ENCODE measurements at places on chromosomes 1 and 21.
A peak's percentile ranks its signal among the peaks of the same experiment; 100 is the strongest.

GRCh38 chr1:41919764-41920397 is 1.2 kb upstream of the HIVEP3 start:
- peak; percentile 65 for DNase-seq
- no peak overlapping the region for H3K4me3 ChIP-seq
- no peak overlapping the region for H3K27ac ChIP-seq

- no peaks in the 10 kb centered on the region for H3K27me3 ChIP-seq
- no peak overlapping the region for H3K4me3 ChIP-seq
- H3K36me3 ChIP-seq, result peaks cover 4% of the 10 kb centered on the region
- no peaks in the 10 kb centered on the region for H3K4me1 ChIP-seq
- no peak for DNase-seq
These were observed 107.4 kb upstream of the KIAA1614 start for GRCh38 chr1:180805316-180805715.

- H3K4me1 ChIP-seq, result no peaks in the 10 kb centered on the region
- no peaks in the 10 kb centered on the region for H3K27me3 ChIP-seq
- no peak overlapping the region for H3K27ac ChIP-seq
- peaks cover 53% of the 10 kb centered on the region for H3K36me3 ChIP-seq
- no peak overlapping the region for H3K4me3 ChIP-seq
These were observed 16.1 kb downstream of the FH start for GRCh38 chr1:241503444-241503843.

GRCh38 chr1:66532798-66533783 is 862 bp upstream of the SGIP1 start:
- peaks cover 28% of the 10 kb centered on the region for H3K4me1 ChIP-seq
- peak overlapping the region; percentile 94 for H3K27ac ChIP-seq
- H3K4me3 ChIP-seq, result peak overlapping the region; percentile 36
- no peaks in the 10 kb centered on the region for H3K27me3 ChIP-seq
- peak; percentile 34 for DNase-seq

DNA sequence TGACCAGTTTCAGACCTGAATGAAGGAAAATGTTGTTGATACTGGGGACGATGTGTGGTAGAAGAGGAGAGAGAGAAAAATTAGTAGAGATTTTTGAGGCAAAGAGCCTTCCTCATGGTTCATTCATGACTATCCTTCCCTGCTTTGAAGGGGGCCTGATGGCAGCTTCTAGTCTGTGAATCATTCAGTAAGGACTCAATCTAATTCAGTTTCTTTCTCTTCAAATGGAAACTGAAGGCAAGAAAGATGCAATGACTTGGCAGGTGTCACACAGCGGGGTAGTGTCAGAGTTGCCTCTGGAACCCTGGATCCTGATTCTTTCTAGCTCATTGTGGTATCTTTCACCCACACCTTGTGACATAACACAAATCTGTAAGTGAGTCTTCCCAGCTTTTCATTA is 14.9 kb upstream of the CD5L start:
- no peak overlapping the region for H3K27ac ChIP-seq
- no peaks in the 10 kb centered on the region for H3K36me3 ChIP-seq
- no peaks in the 10 kb centered on the region for H3K27me3 ChIP-seq
- DNase-seq, result no peak
- H3K4me3 ChIP-seq, result no peak overlapping the region
- H3K4me1 ChIP-seq, result no peaks in the 10 kb centered on the region

GRCh38 chr1:41902159-41902577 is 16.6 kb downstream of the HIVEP3 start:
- no peak for DNase-seq
- H3K27ac ChIP-seq, result no peak overlapping the region
- no peaks in the 10 kb centered on the region for H3K4me1 ChIP-seq
- no peak overlapping the region for H3K4me3 ChIP-seq
- no peaks in the 10 kb centered on the region for H3K27me3 ChIP-seq

GRCh38 chr1:211738096-211738690 is 62.8 kb upstream of the NEK2 start:
- no peaks in the 10 kb centered on the region for H3K36me3 ChIP-seq
- no peak for DNase-seq
- peaks cover 34% of the 10 kb centered on the region for H3K4me1 ChIP-seq
- no peaks in the 10 kb centered on the region for H3K27me3 ChIP-seq
- H3K4me3 ChIP-seq, result no peak overlapping the region
- H3K27ac ChIP-seq, result no peak overlapping the region

DNA sequence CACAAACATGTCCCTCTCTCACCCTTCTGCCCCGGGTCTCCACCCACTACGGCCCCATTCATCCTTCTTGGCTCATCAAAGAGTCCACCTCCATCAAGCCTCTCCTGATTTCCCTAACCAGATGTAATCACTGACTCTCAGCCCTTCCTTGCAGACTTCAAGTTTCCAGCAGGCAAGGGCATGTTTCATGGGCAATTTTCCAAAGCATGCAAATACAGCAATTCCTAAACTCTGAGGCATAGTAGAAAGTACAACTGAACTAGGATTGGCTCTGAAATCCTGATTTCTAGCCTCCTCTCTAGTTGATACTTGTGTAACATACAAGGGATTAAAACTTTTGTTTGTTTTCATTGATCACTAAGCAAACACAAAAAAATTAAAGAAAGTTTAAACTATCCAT is 109.1 kb upstream of the GADD45A start:
- H3K4me3 ChIP-seq, result no peak overlapping the region
- peaks cover 2% of the 10 kb centered on the region for H3K4me1 ChIP-seq
- no peaks in the 10 kb centered on the region for H3K36me3 ChIP-seq
- DNase-seq, result no peak
- H3K27me3 ChIP-seq, result no peaks in the 10 kb centered on the region

DNA sequence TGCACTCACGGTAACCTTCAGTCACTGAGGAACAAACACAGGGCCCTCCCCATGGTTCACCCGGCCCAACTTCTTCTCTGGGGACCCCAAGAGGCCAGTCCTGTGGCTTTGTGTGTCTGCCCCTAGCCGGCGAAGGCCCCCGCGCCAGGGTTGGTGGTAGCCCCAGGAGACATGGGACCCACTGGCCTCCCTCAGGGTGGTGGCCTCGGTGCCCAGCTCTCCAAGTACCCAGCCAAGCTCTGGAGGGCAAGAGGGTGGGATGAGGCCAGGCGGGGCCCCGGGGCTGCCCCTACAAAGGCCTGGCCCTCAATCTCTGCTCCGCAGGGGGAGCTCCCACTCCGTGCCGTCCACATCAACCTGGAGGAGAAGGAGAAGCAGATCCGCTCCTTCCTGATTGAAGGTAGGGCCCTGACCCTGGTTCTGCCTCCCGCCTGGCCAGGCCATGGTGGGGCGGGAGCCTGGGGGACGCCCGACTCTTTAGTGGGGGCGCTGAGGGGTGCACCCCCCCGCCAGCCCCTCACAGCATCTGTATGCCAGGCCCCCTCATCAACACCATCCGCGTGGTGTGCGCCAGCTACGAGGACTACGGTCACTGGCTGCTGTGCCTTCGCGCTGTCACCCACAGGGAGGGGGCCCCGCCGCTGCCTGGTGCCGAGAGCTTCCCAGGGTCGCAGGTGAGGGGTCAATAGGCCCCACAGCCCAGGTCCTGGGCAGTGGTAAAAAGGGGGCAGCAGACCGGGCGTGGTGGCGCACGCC is 5.6 kb downstream of the PLEKHN1 start:
- peaks cover 32% of the 10 kb centered on the region for H3K4me1 ChIP-seq
- no peaks in the 10 kb centered on the region for H3K36me3 ChIP-seq
- peaks cover 6% of the 10 kb centered on the region for H3K27me3 ChIP-seq
- DNase-seq, result no peak
- no peak overlapping the region for H3K4me3 ChIP-seq

DNA sequence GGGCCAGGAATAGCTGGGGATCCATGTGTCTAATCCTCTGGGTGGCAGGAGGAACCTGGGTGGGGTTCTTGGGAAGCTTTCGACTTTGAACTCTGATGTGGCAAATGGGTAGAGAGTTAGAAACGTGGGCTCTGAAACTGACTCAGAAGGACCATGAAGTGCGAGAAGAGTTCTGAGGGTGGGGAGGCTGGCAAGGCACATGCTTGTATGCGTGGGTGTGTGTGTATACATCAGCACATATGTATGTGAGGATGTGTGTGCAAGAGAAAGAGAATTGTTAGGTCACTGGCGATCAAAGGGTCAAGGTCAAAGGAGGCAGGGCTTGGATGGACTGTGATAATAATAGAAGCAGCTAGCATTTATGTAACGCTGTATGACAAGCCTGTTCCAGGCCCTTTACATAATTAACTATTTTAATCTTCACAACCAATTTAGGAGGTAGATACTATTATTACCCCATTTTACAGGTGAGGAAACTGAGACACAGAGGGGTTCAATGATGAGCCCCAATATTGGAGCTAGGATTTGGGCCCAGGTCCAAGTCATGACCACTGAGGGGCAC is 84.5 kb upstream of the POU3F1 start:
- no peaks in the 10 kb centered on the region for H3K4me1 ChIP-seq
- no peak for DNase-seq
- H3K27me3 ChIP-seq, result no peaks in the 10 kb centered on the region
- no peak overlapping the region for H3K4me3 ChIP-seq

DNA sequence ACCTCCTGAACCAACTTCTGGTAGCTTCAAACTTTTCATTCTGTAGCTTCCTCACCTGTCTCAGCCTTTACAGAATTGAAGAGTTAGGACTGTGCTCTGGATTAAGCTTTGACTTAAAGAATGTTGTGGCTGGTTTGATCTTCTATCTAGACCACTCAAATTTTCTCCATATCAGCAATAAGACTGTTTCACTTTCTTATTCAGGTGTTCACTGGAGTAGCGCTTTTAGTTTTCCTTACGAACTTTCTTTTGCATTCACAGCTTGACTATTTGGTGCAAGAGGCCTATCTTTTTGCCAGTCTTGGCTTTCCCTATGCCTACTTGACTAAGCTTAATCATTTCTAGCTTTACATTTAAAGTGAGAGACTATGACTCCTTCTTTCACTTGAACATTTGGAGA is 31.5 kb downstream of the FGGY start:
- H3K4me3 ChIP-seq, result no peak overlapping the region
- no peak overlapping the region for H3K27ac ChIP-seq
- no peak for DNase-seq
- no peaks in the 10 kb centered on the region for H3K4me1 ChIP-seq

GRCh38 chr21:23740463-23740862 is 1866.8 kb downstream of the MRPL39 start:
- H3K36me3 ChIP-seq, result no peaks in the 10 kb centered on the region
- no peak overlapping the region for H3K4me3 ChIP-seq
- no peaks in the 10 kb centered on the region for H3K4me1 ChIP-seq
- no peaks in the 10 kb centered on the region for H3K27me3 ChIP-seq
- DNase-seq, result no peak

- H3K36me3 ChIP-seq, result no peaks in the 10 kb centered on the region
- DNase-seq, result no peak
- peaks cover 7% of the 10 kb centered on the region for H3K4me1 ChIP-seq
These were observed 1.1 kb upstream of the AGO1 start for GRCh38 chr1:35881850-35882273.

GRCh38 chr1:101440485-101440884 is 203.7 kb downstream of the S1PR1 start:
- H3K27me3 ChIP-seq, result no peaks in the 10 kb centered on the region
- no peaks in the 10 kb centered on the region for H3K36me3 ChIP-seq
- DNase-seq, result no peak
- H3K4me3 ChIP-seq, result no peak overlapping the region
- H3K4me1 ChIP-seq, result no peaks in the 10 kb centered on the region

- DNase-seq, result no peak
- no peak overlapping the region for H3K27ac ChIP-seq
- no peaks in the 10 kb centered on the region for H3K27me3 ChIP-seq
- H3K36me3 ChIP-seq, result no peaks in the 10 kb centered on the region
These were observed 8.0 kb downstream of the PIGP start for GRCh38 chr21:37064841-37065240.

DNA sequence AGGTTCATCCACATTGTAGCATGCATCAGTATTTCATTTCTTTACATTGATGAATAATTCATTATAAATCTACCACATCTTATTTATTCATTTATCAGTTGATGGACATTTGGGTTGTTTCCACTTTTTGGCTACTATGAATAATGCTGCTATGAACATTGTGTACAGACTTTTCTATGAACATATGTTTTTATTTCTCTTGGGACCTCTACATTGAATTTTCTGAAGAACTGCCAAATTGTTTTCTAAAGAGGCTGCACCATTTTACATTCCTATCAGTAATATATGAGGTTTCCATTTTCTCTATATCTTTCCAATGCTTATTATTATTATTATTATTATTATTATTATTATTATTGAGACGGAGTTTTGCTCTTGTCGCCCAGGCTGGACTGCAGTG is 81.3 kb upstream of the SELENON start:
- DNase-seq, result no peak
- no peaks in the 10 kb centered on the region for H3K36me3 ChIP-seq
- H3K4me3 ChIP-seq, result no peak overlapping the region
- no peak overlapping the region for H3K27ac ChIP-seq
- H3K27me3 ChIP-seq, result no peaks in the 10 kb centered on the region

DNA sequence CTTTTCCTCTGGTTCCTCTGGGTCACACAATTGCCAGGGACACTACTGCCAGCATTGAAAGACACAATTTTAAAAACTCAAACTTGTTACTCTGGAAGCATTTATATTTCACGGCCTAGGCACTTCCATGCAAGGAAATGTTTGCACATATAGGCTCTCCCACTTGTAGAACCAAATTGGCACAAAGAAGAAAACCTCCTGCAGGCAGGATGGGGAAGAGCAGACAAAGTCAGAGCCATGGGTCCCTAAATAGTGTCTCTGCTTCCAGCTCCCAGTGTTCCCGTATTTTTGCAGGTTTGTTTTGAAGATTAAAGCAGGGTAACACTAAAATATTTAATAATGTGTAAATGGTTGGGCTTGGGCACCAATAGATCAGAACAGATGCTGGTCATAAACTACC is 19.0 kb upstream of the ADGRL2 start:
- no peaks in the 10 kb centered on the region for H3K36me3 ChIP-seq
- H3K4me3 ChIP-seq, result no peak overlapping the region
- no peak overlapping the region for H3K27ac ChIP-seq
- DNase-seq, result no peak

DNA sequence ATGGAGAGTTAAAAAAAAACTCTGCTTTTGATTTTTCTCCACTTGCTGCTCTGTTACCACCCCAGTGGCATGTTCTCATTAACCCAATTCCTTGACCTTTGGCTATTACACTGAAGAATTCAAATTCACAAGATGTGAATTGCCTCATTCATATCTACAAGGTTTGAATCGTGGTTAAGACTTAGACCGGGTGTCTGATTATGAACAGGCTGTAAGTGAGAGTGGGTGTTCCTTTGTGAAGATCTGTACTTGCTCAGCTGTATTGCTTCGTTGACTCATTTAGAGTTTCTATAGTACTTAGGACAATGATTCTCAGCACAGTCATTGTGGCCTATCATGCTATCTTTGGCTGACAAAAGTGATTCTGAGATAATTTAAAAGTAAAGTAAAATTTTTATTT is 36.4 kb downstream of the DNM3 start:
- H3K27me3 ChIP-seq, result no peaks in the 10 kb centered on the region
- H3K4me1 ChIP-seq, result no peaks in the 10 kb centered on the region
- no peak overlapping the region for H3K4me3 ChIP-seq
- no peak for DNase-seq

DNA sequence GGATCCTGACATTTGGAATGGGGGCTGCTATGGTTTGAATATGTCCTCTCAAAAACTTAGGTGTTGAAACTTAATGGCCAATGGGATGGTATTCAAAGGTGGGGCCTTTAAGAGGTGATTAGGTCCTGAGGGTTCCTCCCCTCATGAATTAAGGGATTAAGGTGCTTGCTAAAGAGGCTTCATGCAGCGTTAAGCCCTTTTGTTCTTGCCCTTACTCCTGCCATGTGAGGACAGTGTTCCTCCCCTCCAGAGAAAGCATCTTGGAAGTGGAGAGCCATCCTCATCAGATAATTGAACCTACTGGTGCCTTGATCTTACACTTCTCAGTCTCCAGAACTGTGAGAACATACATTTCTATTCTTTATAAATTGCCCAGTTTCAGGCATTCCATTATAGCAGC is 146.6 kb downstream of the KCNJ6 start:
- no peak overlapping the region for H3K27ac ChIP-seq
- no peaks in the 10 kb centered on the region for H3K4me1 ChIP-seq
- H3K27me3 ChIP-seq, result no peaks in the 10 kb centered on the region
- no peaks in the 10 kb centered on the region for H3K36me3 ChIP-seq
